ENCODE measurements at places on chromosomes 6 and 20. TPM values are rescaled to one million over a fixed set of nuclear protein-coding genes. Genes with fewer than 3 reads are reported as not detected.

PI16 gene
- total RNA-seq, result 16.2 TPM

MUC22 gene
- total RNA-seq, result not detected

MCCD1 gene
- not detected for total RNA-seq

FOXP4 gene
- total RNA-seq, result 66.5 TPM

GRCh38 chr6:38554700-38555413, 84.9 kb downstream of the BTBD9 start:
- DNase-seq, result no peak

DNA sequence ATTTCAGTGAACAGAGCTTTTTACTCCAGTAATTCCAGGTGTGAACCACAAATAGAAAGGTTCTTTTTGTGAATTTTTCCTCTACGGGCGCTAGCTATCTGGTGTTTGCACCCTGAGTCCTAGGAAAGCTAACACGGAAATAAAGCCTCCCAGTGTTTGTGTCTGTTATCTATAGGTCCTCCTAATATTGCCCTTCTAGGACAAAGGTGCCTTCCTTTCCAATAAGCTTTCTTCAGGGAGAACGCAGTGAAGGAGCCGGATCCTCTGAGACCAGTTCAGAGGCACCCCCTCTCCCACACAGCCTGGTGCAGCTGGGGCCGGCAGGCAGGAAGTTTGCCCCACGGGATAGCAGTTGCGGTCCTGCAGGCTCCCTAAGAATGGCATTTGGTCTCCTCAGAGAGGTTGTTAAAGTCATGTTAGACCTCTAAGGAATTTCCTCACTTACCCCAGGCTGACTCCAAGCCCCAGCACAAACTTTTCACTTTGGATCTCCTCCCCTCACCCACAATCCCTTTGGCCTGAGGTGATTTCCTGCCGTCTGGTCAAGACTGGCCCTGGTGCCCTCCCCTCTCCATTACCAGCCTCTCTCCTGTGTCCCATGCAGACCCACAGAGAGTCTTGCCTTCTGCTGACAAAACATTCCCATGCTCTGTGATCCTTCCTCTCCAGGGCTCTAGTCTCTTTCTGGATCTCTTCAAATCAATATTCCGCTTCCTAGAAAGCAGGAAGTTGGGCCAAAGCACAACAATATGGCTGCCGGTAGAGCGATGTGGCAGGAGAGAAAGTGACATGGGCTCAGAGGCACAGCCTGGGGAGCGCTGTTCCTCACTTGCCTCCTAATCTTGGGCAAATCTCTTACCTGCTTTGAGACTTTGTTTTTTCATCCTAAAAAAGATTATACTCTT, 126.0 kb downstream of the MOXD1 start:
- DNase-seq, result no peak

DNA sequence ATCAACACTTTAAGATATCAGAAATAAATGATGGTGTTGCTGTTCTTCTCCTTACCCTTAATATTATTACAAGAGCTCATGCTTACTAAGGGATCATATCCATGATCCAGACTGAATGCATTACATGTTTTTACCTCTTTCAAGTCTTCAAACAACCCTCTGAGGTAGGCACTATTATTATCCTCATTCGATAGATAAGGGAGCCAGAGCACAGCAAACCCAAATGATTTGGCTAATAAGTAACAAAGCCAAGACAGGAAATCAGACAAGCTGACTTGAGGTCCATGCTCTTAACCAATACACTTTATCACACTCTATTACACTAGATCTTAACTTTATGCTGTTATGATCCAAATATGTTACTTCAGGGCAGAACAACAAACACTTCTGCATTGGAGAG, 145.9 kb downstream of the RALGAPA2 start:
- DNase-seq, result no peak

DNA sequence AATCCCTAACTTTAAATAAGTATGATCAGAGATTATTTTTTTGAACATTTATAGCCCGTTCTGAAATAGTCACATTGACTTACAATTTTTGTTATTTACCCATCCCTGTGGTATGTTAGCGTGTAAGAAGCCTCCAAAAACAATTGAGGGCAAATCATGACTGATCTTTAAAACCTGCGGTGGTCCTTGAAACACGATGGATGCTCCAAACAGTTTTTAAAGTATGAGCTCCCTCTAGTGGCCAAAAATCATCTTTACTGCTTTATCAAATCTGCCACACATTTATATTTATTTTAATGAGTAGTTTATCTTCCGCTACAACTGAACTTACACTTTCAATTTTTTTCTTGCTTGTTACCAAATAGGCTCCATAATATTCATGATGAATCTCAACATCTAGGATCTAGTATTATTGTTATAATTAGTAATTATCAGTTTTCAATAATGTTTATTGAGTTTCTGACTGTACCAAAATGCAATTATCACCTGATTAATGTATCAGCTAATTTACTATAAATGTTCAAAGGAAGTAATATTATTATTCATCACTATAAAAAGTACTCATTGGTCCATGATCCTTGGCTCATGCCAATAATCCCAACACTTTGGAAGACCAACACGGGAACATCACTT, 52.2 kb downstream of the MARCKS start:
- no peak for DNase-seq

DNA sequence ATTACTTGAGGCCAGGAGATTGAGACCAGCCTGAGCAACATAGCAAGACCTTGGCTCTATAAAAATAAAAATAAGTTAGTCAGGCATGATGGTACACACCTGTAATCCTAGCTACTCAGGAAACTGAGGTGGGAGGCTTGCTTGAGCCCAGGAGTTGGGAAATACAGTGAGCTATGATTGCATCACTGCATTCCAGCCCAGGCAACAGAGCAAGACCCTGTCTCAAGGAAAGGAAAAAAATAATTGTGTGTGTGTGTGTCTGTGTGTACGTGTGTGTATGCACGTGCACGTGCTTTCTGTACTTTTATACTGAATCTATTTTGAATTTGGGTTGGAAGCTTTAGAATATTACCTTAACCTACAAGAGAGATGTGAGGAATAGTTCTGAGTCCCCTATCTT, 58.9 kb downstream of the KIZ start:
- DNase-seq, result no peak

DNA sequence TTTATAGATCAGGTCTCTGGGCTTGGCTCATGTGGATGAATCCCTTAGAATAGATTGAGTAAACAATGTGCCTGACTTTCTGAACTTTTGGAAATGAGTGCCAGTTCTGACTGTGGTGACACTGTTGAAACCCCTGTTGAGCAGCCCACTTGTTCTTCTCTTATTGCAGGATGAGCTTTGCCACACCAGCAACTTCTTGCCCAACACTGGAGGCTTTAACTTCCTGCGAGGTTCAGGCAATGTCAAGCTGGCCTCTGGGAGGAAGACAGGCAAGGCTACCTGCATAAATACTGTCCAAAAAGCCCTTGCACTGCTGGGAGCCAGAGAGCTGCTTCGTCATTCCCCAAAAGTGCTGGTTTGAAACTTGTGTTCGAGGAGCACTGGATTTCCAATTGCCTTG, 32.8 kb upstream of the SMIM8 start:
- no peak for DNase-seq

- DNase-seq, result no peak
Observed at GRCh38 chr6:138535728-138536455, 36.6 kb upstream of the NHSL1 start.

GRCh38 chr6:108710030-108710429, 138.2 kb upstream of the ARMC2 start:
- DNase-seq, result no peak

DNA sequence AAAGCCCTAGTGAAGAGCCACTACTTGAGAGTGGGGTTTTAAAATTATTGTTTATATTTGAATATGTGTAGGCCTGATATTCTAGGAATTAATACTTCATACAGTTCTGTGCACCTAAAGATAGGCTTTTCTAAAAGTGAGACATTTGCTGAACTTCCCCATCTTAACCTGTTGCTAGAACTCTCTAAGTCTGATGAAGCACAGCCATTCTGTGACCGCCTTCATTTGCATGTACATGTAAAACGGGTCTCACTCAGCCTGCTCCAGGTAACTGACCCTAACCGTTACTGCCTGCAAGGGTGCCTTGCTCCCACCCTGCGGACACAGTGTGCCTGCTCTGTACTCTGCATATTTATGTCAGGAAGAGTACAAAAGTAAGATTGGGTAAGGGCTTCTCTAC, 44.3 kb upstream of the IRF4 start:
- DNase-seq, result no peak

DNA sequence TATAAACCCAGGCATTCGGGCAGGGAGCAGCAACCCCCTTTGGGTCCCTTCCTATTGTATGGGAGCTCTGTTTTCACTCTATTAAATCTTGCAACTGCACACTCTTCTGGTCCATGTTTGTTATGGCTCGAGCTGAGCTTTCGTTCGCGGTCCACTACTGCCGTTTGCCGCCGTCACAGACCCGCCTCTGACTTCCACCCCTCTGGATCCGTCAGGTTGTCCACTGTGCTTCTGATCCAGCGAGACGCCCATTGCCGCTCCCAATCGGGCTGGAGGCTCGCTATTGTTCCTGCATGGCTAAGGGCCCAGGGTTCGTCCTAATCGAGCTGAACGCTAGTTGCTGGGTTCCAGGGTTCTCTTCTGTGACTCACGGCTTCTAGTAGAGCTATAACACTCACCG, 111.3 kb downstream of the TMEM170B start:
- DNase-seq, result no peak

DNA sequence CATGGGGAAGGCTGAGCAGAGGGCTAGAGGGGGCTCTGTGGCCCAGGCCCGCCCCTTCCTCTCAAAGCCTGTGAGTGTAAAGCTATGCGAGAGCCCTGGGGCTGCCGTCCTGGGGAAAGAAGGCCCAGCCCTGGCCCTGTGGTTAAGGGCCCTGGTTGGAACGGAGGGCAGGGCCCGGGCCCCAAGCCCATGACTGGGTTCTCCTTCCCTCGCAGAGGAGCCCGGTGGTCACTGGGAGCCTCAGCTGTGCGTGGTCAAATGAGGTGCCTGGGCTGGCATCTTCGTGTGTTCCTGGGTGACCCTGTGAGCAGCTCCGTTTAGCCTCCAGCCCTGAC, 56.0 kb downstream of the SMOC2 start:
- DNase-seq, result no peak

Data from mucosa of gallbladder (tissue), 1 donor.